ENCODE measurements at places on chromosomes 12 and 14. TPM values are rescaled to one million over a fixed set of nuclear protein-coding genes. Genes with fewer than 3 reads are reported as not detected.
A peak's percentile ranks its signal among the peaks of the same experiment; 100 is the strongest.

GRCh38 chr12:27583057-27583797 is 59.2 kb downstream of the PPFIBP1 start:
- no peak overlapping the region for H3K4me3 ChIP-seq
- H3K4me1 ChIP-seq, result peaks cover 18% of the 10 kb centered on the region
- H3K27ac ChIP-seq, result no peak overlapping the region
- DNase-seq, result no peak
- H3K36me3 ChIP-seq, result peaks cover 2% of the 10 kb centered on the region

GRCh38 chr14:48598458-48598857 is 923.1 kb upstream of the MDGA2 start:
- H3K36me3 ChIP-seq, result no peaks in the 10 kb centered on the region
- no peak overlapping the region for H3K4me3 ChIP-seq
- no peak overlapping the region for H3K27ac ChIP-seq
- H3K27me3 ChIP-seq, result no peaks in the 10 kb centered on the region
- no peaks in the 10 kb centered on the region for H3K4me1 ChIP-seq

- peaks cover 34% of the 10 kb centered on the region for H3K36me3 ChIP-seq
- H3K4me1 ChIP-seq, result peaks cover 98% of the 10 kb centered on the region
- DNase-seq, result no peak
- H3K27ac ChIP-seq, result peak overlapping the region; percentile 98
- peak overlapping the region; percentile 64 for H3K4me3 ChIP-seq
- H3K27me3 ChIP-seq, result no peaks in the 10 kb centered on the region
These were observed 59.4 kb downstream of the BCL11B start for GRCh38 chr14:99212646-99213045.

The ANKRD9 gene
- 16.9 TPM for total RNA-seq

The PPM1A gene
- 40.5 TPM for total RNA-seq

The SIX1 gene
- not detected for total RNA-seq

The LMO3 gene
- total RNA-seq, result not detected

Data from activated CD8-positive, alpha-beta T cell treated with anti-CD3 and anti-CD28 coated beads for 36 hours (primary cell).